ENCODE measurements at places on chromosomes 5 and 9. TPM values are rescaled to one million over a fixed set of nuclear protein-coding genes. Genes with fewer than 3 reads are reported as not detected.

DNA sequence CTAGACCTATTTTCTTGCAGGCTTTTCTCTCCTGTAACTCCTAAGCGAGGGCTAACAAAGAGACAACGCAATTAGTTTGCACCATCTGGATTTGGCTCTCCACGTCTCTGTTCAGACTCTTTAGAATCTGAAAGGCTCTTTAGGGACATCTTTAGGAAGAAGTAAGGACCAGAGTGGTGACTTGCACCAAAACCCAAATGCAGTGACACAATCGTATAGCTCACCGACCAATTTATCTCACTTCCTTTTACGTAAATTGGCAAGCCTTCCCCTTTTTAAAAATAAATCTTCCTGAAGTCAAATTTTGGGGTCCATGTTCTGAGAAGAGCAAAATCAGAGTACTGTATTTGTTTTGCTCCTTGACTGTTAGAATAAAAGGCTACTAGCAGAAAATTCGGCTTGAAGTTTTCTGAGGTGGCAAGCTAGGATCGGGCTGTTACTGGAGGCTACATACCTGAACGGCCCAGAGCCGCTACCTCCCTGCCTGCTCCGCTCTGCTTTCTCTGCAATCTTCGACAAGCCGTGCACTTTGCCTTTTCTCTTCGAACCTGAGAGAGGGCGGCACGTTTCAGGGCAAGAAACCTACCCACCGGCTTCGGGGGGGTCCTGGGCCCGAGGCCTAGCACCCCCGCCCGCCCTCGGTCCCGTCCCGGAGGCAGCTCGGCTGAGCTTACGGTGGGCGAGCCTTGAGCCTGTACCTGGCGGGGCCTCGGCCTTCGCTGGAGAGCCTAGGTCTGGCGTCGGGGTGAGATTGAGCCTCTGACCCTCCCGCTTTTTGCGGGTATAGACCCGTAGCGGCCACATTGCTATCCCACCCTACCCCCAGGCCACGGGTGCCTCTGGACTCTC is 537 bp downstream of the MEIKIN start:
- no peak for DNase-seq

GRCh38 chr5:147504535-147504934 is 5.3 kb downstream of the DPYSL3 start:
- no peak for DNase-seq

- DNase-seq: no peak
Observed at GRCh38 chr9:120891245-120891883, 14.4 kb upstream of the PHF19 start.

GRCh38 chr5:161734741-161735140 is 49.2 kb downstream of the GABRA6 start:
- DNase-seq: no peak

- no peak for DNase-seq
Observed at GRCh38 chr9:124202447-124202971, 55.2 kb upstream of the NEK6 start.

DNA sequence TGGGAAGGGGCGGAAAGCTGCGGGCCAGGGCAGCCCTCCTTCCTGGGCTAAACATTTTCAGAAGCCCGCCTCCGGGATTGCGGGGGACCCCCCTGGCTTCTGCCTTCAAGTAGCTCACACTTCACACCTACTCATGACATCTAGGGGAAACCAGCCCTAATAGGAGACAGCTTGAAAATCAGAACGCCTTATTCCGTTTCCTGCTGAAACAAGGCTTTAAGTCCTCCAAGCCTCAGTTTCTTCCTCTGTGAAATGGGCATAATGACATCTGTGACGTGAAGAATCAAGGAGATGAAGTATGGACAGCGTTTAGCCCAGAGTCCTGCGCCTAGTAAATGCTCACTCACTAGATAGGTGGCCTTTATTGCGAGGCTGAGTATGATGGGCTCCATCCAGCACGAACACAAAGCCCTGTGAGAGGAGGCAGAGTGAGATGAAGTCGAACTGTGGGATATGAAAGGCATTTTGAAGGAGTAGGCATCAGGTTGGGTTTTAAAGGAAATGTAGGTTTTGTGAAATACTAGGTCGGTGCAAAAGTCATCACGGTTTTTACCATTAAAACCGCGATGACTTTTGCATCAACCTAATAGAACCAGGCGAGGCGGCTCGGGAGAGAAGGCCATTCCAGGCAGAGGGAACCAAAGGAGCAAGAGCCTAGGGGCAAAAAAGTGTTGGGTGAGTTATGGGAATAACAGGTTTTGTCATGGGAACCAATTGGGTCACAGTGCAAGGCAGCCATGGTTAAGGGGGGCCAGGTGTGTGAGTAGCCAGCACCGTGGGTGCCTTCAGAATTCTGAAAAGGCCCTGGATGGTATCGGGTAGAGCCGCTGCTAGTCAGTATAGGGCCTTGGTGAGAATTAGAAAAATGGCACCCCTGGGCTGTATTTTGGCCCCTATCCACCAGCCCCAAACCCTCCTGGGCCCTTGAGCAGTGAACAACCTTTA is 1.0 kb upstream of the TSC1 start:
- DNase-seq: no peak

GRCh38 chr9:129610213-129610472 is 10.8 kb downstream of the C9orf50 start:
- no peak for DNase-seq

DNA sequence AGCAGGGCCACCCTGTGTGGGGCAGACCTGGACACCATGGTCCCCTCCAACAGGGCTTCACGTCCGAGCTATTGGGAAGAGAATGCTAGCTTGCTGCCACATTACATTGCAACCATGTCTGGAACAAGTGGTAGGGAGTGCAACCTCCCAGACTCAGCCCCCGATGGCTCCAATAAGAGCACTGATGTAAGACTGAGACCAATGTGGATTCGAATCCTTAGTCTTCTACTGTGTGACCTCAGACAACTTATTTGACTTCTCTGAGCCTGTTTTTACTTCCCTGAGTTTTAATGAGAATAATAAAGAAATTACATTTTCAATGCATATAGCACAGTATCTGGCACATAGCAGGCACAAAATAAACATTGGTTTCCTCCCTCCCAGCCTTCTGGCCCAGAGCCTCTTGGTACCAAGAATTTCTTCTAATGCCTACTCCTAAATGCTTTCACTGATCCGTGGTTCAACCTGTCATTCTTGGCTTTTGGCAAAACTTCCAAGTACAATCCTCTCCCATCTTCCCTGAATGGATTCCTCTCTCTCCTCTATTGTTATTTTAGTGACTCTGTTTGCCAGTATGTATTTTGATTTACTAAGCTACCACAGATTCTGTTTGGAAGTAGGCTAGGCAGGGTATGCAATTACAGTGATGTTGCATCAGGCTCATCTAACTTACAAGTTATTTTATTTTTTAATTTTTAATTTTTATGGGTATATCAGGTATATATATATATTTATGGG is 34.6 kb upstream of the COL15A1 start:
- DNase-seq: no peak

The IFNA21 gene
- not detected for total RNA-seq

The EGFL7 gene
- total RNA-seq: 274 TPM

The CYLC2 gene
- total RNA-seq: not detected

The PCDHGA5 gene
- 3.1 TPM for total RNA-seq

Data from omental fat pad (tissue), 4 donors.